ENCODE measurements at places on chromosomes 6 and 20. TPM values are rescaled to one million over a fixed set of nuclear protein-coding genes. Genes with fewer than 3 reads are reported as not detected.

DNA sequence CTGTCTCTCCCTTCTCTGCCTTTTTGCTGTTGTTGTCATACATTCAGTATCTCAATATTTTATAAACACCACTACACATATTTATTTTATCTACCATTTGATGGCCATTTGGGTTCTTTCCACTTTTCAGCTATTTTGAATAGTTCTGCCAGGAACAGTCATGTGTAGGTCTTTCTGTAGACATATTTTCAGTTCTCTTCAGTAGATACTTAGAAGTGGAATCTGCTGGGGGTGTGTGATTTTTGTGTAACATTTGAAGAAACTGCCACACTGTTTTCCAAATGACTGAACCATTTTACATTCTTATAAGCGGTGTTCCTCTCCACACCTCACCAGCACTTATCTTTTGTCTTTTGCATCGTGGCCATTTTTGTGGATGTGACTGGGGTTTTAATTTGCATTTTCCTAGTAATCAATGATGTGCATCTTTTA is 197.7 kb downstream of the ARID1B start:
- H3K4me3 ChIP-seq, result no peak overlapping the region
- no peaks in the 10 kb centered on the region for H3K36me3 ChIP-seq
- H3K27ac ChIP-seq, result no peak overlapping the region
- H3K27me3 ChIP-seq, result no peaks in the 10 kb centered on the region

DNA sequence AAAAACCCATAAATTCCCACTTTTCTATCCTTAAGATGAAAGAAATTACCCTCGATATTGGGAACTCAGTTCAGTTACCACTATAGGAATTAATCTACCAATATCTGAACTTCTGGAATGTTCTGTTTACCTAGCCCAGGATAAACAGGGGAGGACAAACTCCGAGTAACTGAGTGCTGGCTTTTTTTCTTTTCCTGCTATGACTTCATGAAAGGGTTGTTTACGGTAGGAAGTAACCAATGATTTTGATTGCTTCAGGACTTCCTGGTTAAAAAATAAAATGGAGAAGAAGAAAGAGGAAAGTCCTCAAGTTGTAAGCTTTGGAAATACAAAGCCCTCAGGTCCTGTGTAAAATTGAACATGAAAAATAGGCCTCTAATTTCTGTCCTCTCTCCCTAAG is 167.7 kb downstream of the ZNF217 start:
- no peak for DNase-seq
- H3K4me3 ChIP-seq, result no peak overlapping the region
- no peak overlapping the region for H3K27ac ChIP-seq
- H3K4me1 ChIP-seq, result no peaks in the 10 kb centered on the region

DNA sequence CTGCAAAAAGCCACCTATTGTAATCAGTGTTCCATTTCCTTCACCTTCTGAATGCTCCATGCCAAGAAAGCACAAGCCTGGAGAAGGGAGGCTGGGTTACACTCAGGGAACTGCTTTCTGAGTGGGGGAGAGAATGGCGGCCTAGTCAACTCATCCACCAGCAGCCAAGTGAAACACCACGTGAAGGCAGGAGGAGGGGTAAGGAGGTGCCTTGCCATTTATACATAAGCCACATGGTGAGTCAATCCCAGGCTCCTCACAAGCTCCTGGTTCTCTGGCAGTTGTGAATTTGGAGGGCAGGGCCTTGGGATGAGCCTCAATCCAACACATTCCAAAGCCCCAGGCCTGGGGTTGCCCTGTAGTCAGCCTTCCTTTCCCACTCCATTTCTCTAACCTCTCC is 149.4 kb downstream of the CD24 start:
- H3K36me3 ChIP-seq, result no peaks in the 10 kb centered on the region
- no peaks in the 10 kb centered on the region for H3K4me1 ChIP-seq
- DNase-seq, result no peak
- H3K4me3 ChIP-seq, result no peak overlapping the region

PHACTR1 gene
- total RNA-seq, result 5.1 TPM

RAD21L1 gene
- not detected for total RNA-seq

All from suprapubic skin (tissue), 4 donors.